ENCODE measurements at places on chromosomes 6 and 20. TPM values are rescaled to one million over a fixed set of nuclear protein-coding genes. Genes with fewer than 3 reads are reported as not detected.

Gene CST8
- not detected for total RNA-seq

- peak overlapping the region; percentile 92 for H3K27ac ChIP-seq
- peaks cover 15% of the 10 kb centered on the region for H3K36me3 ChIP-seq
- DNase-seq, result no peak
Measured at GRCh38 chr6:44011350-44011920, 115.8 kb downstream of the MRPL14 start.

GRCh38 chr20:6560978-6561377, 206.5 kb upstream of the BMP2 start:
- H3K4me1 ChIP-seq, result no peaks in the 10 kb centered on the region
- H3K4me3 ChIP-seq, result no peak overlapping the region
- no peak for DNase-seq
- H3K36me3 ChIP-seq, result no peaks in the 10 kb centered on the region
- no peak overlapping the region for H3K27ac ChIP-seq

- peaks cover 5% of the 10 kb centered on the region for H3K27me3 ChIP-seq
- peaks cover 40% of the 10 kb centered on the region for H3K4me1 ChIP-seq
- H3K36me3 ChIP-seq, result no peaks in the 10 kb centered on the region
- DNase-seq, result no peak
Measured at GRCh38 chr6:75213112-75213511, 7.3 kb upstream of the COL12A1 start.

DNA sequence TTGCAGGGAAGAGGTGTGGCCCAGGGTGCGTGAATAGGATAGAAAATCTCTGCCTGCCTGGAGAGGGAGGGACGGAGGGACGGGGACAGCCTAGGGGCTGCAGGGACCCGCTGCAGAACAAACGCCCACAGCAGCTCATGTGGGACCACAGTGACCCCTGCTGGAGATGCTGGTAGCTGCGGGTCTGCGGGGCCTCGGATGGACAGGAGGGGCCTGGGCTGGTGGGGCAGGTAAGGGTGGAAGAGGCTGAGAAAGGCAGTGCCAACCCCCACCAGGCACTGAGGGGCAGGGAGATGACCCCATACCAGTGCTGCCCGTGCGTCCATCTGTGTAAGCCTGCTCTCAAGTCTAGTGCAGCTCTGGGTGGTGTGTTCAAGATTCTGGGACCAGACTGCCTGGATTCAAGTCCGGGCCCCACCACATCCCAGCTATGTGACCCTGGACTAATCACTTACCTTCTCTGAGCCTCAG, 39.4 kb downstream of the KIAA1755 start:
- no peaks in the 10 kb centered on the region for H3K27me3 ChIP-seq
- H3K4me3 ChIP-seq, result peak overlapping the region; percentile 78

Gene CEP43
- total RNA-seq, result 22.8 TPM

DNA sequence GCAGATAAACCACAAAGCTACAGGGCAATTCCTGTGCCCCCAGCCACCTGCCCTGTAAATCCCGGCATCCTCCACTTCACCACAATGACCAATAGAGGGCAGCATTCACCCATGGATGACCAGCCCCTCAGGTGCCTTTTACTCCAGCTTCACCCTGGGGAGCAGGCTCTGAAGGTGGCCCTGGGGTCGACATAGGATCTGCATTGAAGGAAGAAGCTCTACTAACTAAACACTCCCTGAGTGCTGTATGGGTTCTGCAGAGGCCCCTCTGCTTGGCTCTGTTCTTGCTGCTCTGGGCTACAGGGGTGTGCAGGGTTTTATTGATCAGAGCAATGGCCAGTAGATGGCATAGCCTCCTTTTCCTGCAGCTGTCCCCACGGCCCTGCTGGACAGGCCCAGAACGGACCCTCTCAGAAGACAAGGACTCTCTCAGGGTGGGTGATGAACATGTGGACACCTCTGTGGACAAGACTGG, 20.3 kb downstream of the CST4 start:
- no peak overlapping the region for H3K27ac ChIP-seq
- H3K4me3 ChIP-seq, result no peak overlapping the region
- peaks cover 10% of the 10 kb centered on the region for H3K27me3 ChIP-seq
- no peaks in the 10 kb centered on the region for H3K36me3 ChIP-seq
- H3K4me1 ChIP-seq, result no peaks in the 10 kb centered on the region

Gene CNKSR3
- total RNA-seq, result 19.7 TPM

Gene ERVFRD-1
- total RNA-seq, result not detected

Measured in HFFc6 (cell line).